ENCODE measurements at places on chromosomes 2 and 18.

DNA sequence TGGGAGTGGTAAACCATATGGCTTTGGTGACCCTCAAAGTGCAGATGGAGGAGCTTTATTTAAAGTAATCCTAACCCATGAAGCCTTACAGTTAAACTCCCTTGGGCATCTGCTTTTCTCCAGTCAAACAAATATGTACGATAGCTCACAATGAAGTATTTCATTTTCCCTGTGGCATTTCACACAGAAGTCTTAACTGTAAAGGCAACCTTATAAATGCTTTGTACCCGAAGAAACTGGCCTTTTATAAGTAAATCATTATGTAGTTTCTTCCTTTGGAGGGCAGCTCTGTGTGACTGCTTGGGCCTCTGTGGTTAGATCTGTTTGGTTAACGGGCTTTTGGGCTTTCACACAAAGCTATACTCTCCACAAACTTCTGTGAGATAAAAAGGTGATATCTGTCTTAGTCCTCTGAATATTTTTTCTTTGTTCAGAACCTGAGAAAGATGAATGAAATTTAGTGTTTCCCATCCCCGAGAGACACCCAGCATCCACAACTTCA lies 46.6 kb downstream of the SCN1A start:
- DNase-seq, result no peak

DNA sequence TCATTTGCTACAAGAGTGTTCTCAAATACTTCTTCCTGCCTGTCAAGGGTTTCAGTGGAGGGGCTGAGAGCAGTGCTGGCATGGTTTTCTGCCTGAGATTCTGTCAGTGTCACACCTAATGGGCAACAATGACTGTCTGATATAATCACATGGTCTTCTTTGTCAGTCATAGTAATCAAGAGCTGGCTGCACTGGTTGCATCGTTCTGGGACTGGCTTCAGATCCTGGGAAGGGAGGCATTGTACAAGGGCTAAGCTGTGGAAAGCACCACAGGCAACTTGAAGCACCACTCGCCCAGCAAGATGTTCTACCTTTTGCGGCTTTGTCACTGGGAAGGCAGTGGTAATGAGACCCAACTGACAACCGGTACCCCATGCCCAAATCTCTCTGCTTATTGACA lies 19.6 kb downstream of the ALS2 start:
- no peak for DNase-seq

GRCh38 chr2:88442473-88442872 lies 10.0 kb downstream of the FOXI3 start:
- no peak for DNase-seq

- no peak for DNase-seq
Observed at GRCh38 chr2:182166406-182166805, 180.8 kb downstream of the PPP1R1C start.

GRCh38 chr2:128115921-128116623 lies 25.1 kb downstream of the UGGT1 start:
- no peak for DNase-seq

DNA sequence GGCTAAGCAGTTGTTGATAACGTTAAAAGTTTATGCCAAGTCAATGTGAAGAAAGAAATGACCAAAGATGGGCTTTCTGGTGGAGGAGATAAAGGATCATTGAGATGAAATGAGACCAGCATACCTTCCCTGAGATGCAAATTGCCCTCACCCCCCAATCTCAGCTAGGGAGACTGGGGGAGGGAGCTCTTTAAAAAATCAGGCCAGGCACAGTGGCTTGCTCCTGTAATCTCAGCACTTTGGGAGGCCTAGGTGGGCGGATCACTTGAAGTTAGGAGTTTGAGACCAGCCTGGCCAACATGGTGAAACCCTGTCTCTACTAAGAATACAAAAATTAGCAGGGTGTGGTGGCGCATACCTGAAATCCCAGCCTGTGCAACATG lies 30.9 kb upstream of the KCMF1 start:
- no peak for DNase-seq

DNA sequence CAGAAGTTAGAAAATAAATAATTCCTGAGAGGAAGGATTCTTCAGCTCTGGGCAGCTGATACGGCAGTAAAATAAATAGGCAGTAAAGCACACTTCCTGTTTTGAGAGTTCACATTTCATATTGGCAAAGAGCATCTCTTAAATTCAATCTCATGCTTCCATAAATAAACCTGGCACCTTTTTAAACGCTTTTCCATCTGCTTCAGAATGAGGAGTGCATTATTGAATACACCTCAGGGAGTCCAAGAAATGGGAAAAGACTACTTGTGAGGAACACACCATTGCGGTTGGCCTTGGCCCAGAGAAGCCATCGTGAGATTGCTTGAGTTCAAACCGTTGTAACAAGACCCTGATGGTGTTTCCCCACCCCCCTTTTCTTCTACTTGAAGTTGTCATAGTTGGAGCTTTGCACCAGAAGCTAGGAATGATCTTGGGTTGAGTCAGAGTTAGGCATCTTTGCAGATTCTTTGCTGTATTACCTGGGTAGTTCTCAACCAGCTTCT lies 123.9 kb downstream of the RDH14 start:
- DNase-seq, result no peak

GRCh38 chr2:169324581-169325260 lies 37.6 kb downstream of the LRP2 start:
- no peak for DNase-seq

DNA sequence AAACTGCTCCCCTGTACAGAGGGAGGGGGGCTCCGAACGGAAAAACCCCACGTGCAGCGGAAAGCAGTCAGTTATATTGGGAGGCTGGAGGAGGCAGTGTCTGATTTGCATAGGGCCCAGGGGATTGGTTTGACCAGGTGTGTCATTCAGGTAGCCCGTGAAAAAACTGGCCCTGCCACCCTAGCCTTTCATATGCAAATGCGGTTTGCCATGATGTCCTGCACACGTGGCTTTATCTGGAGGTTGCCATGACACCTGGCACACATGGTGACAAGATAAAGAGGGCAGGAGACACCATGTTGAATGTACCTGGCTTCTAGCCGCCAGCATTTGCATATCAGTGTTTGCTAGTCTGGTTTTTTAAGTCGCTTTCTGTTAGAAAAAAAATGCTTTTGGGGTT lies 20.5 kb downstream of the SLC25A52 start:
- no peak for DNase-seq

DNA sequence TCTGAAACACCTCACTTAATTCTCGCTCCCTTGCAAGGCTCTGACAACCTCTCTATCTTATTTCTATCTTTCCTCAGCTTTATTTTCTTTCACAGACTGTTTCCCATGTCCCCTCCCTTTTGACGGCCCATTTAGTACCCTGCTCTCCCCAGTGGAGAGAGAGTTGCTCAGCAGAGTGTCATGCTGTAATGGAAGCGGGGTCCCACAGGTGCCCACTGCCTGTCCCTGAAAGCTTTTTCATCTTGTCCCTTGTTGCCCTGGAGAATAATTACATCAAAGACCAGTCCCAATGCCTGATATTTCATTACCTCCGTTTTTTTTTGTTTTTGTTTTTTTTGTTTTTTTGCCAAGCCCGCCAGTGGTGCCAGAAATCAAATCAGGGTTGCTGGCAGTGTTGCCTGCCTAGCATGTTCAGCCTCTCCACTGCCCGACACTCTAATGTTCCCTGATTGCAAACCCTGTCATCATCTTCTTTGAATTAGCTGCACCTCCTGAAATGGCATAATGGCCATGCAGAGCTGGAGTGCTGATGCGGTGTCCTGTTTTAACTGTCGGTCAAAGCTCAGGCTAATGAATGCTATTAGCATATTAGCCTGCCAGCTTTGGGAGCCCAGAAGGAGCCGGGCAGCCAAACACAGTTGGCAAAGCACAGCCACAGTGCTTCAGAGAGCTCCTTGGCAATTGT lies 71.2 kb upstream of the CAVIN2 start:
- DNase-seq, result no peak

DNA sequence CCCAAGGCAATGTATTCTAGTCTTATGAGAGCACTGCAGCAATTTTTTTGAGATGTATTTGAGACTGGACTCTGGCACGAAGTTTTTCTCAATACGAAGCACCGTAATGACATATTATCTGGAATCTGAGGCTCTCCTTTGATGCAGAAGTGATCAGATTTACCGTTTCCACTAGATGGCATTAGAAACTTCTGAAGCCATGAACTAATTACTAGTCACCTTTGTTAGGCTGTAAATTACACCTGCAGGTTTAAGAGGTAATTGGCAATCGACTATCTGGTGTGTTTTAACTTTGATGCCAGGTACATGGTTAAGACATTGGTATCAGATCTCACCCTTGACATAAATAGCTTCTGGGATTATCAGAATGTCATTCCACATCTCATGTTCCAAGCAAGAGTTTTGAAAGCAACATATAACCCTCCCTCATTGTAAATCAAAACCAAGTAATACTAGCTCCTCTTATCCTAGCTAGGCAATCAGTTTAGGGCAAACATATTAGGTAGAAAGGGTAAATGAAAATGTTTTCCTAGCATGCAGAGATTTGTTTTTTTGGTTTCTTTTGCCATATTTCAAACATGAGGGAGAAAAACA lies 254.6 kb upstream of the SPRED2 start:
- no peak for DNase-seq

DNA sequence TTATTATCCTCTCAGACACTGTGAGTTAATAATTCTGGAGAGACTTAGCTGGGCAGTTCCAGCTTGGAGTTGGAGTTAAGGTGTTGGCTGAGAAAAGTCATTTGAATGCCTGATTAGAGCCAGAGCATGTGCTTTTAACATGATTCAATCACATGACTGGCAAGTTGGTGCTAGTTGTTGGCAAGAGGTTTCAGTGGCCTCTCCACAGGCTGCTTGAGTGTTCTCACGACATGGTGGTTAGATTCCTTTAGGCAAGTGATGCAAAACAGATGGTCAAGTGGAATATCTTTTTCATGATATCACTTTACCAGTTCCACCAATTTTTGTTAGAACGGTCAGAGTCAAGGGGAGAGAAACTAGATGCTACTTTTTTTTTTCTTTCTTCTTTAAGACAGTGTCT lies 262.7 kb upstream of the FN1 start:
- peak; percentile 100 for DNase-seq

DNA sequence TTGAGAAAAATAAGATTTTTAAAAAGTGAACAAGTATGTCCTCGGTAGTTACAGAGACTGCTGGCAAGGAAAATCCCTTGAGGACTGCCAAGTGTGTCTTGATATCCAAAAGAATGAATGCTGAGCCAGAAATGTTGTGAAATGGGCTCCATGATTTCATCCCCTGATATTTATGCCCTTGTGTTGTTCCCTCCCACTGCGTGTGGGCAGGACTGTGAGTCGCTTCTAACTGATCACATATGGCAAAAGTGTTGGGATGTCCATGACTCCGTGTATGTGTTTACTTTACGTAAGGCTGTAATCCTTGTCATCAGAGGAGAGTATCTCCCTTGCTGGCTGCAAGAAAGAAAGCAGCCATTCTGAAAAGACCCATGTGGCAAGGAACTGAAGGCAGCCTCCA lies 285.1 kb downstream of the SS18 start:
- peak; percentile 93 for DNase-seq

GRCh38 chr18:39600894-39601293 lies 2035.3 kb upstream of the CELF4 start:
- DNase-seq, result no peak

DNA sequence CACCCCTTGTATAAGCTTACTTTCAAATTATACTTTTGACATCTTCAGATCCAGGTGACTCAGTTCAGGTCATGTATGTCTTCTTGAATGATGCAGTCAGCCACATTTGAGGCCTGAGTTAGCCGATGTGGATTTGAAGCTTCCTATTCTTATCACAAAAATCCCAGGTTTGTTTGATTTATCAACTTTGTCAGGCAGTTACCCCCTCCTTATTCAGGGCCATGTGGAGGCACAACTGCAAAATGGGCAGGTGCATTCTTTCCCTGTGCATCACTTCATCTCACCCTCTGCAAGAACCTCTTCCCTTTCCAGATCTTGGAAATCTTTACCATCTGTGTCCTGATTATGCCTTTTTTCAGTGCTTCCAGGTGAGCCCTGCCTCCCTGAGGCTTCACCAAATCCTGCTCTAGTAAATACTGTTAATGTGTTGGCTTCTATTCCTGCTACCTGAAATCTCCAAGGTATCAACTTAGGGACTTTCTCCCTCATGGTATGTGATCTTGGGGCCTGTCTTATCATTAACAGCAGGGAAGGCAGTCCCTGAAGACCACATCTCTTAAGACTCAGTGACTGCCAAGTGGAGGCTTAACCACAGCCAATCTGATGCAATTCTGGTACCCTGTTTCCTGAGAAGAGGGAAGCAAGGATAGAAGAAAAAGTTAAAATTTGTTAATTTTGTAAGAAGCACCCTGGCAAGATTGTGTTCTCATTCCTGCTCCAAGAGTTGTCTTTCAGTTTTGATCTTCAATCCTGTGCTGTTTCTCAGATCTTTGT lies 9.4 kb upstream of the ARHGAP28 start:
- DNase-seq, result no peak

DNA sequence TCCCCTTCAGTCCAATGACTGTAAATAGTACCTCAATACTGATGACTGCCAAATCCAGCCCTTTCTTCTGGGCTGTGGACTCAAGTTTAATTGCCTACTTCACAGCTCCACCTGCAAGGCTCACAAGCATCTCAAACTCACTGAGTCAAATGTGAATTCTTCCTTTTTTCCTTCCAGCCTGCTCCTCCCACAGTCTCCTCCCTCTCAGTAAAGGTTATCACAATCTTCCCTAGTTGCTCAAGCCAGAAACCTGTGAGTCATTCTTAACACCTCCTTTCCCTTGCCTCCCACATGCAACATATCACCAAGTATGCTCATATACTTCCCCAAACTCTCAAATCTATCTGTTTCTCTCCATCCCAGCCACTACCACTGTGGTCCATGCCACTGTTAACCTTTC lies 3.7 kb upstream of the MFSD6 start:
- DNase-seq, result no peak

- no peak for DNase-seq
Observed at GRCh38 chr2:39693245-39693644, 27.5 kb downstream of the TMEM178A start.

Data from GM04503 (cell line).